ENCODE measurements at places on chromosomes 7 and 10.

DNA sequence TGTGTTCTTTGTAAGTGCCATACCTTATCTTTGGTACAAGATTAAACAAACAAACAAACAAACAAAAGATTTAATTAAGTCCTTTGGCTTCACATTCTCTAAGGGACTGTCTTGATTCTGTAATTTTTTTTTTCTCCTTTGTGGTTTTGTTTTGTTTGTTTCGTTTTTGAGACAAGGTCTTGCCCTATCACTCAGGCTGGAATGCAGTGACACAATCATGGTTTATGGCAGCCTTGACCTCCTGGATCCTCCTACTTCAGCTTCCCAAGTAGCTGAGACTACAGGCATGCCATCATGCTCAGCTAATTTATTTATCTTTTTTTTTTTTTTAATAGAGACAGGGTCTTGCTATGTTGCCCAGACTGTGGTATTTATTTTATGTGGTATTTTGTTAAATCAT, 165.8 kb downstream of the LRRC4 start:
- DNase-seq: no peak

GRCh38 chr10:104100795-104101194, 15.1 kb upstream of the COL17A1 start:
- no peak for DNase-seq

GRCh38 chr7:132125096-132125495, 451.2 kb downstream of the PLXNA4 start:
- DNase-seq: no peak

- no peak for DNase-seq
These were observed 162.6 kb upstream of the AKR1E2 start for GRCh38 chr10:4663162-4663992.

DNA sequence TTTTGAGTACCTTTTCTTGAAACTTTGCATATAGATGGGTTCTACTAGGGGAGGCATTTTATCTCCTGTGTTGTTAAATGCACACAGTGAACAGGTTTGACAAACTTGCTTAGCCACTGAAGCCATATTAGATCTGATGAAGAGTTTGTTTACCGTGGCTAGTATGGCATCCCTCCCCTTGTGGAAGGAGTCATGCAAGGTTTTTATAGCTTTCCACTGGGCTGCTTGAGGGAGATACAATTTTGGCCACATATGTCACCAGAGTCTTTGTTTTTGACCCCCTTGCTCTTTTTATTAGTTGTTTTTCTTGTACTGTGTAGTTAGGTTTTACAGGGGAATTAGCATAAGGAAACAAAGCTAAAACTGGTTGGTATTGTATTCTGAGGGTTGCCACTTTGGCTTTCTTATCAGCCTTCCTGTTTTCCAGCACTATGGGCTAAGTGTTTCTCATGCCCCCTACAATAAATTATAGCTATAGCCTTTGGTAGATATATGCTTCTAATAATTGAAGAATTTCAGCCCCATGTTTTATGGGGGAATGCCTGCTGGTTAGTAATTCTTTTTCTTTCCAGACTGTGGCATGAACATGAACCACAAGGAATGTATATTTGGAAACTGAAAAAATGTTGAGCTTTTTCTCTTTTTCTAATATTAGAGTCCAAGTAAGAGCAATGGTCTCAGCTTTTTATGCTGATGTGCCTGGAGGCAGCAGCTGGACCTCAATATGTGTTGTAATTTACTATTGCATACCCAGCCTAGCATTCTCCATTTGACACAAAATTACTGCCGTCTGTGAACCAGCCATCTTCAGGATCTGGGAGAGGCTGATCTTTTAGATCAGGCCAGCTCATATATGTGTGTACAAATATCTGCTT, 18.4 kb upstream of the STEAP2 start:
- no peak for DNase-seq

DNA sequence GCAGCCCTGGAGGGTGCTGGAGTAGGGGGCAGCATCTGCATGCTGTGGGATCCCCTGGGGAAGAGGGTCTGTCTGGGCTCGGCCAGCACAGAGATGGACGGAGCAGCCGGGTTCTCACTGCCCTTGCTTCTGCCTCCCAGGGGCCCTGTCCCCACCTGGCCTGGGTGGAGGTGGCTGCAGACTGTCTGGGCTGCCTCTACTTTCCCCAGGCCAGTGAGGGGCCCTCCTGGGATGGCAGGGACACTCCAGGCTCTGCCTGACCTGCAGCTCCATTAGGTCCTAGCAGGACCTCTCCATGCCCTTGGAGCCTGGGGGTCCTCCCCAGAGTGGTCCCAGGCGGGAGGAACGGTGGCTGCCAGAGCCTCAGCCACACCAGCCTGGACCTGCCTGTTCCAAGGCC, 63.7 kb downstream of the PWWP2B start:
- DNase-seq: no peak

- DNase-seq: no peak
These were observed 1.1 kb upstream of the GPRIN2 start for GRCh38 chr10:46557319-46558121.

DNA sequence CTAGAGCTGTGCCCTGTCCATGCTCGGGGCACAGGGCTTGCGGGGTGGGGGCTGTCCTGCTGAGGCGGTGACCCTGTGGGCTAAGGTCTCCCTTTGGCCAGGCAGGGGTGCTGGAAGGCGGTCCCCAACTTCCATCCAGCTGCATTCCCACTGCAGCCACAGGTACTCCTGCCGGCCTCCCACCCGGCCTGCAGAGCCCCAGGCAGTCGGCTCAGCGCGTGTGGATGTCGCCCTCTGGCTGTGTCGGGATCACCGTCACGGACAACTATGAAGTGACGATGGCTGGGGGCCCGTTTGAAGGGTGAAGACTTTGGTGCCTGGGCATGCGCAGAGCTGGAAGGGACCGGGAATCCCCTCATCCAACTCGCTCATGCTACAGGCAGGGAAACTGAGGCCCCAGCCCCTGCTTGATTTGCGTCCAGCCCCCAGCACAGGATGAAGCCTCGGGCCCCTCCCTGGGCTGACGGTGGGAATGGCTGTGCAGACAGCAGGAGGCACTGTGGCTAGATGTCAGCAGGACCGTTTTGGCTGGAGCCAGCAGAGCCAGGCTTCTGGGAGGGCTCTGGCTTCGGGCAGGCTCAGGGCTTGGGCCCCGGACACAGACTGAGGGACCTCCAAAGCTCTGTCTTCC, 2.3 kb upstream of the TMEM184A start:
- no peak for DNase-seq

GRCh38 chr7:34155220-34155908, 250.0 kb downstream of the BMPER start:
- no peak for DNase-seq

DNA sequence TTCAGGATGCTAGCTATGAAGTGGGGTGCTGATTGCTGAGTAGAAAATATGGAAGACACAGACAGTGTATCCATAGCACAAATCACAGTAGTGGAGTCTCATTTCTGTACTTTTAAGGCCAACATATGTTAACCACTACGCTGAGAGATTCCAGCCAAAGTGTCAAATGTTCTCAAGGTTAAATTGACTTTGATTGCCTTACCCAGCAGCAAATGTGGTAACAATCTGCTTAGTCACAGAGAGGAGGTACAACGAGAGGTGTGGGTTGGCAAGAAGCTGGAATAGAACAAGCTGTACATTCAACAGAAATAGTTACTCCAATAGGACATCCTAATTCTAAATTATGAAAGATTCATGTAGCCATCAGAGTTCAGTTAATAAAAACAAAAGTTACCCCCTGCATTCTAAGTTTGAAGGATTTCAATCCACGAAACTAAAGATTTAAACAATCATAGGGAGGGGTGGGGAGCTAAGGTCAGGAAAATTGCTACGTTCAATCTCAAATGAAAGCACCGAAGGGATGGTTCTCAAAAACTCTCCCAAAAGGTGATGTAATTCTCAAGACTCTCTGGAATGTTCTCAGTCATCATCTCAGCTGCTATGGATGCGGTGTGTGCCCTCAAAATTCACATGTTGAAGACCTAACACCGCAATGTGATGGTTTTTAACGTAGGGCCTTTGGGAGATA, 137.0 kb downstream of the ETV1 start:
- DNase-seq: no peak

GRCh38 chr7:131276748-131277147, 50.9 kb upstream of the MKLN1 start:
- no peak for DNase-seq

GRCh38 chr7:103632972-103633371, 187.0 kb upstream of the SLC26A5 start:
- DNase-seq: no peak

- DNase-seq: no peak
These were observed 7.3 kb upstream of the ZNF518A start for GRCh38 chr10:96122824-96123223.

DNA sequence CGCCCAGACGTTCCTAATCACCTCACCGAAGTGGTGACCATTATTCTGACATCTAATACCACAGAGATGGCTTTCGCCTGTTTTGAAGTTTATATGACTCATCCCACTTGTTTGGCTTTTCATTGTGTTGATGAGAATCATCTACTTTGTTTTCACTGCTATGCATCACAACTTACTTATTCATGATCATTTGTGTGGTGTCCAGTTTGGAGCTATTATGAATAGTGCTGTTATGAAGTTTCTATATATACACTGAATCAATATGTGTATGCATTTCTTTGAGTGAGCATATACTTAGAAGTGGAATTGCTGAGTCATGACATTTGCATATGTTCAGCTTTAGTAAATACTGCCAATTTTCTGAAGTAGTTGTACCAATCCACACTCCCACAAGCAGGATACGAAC, 38.6 kb upstream of the TNKS2 start:
- no peak for DNase-seq

- no peak for DNase-seq
These were observed 36.5 kb downstream of the CPXM2 start for GRCh38 chr10:123855008-123855684.

DNA sequence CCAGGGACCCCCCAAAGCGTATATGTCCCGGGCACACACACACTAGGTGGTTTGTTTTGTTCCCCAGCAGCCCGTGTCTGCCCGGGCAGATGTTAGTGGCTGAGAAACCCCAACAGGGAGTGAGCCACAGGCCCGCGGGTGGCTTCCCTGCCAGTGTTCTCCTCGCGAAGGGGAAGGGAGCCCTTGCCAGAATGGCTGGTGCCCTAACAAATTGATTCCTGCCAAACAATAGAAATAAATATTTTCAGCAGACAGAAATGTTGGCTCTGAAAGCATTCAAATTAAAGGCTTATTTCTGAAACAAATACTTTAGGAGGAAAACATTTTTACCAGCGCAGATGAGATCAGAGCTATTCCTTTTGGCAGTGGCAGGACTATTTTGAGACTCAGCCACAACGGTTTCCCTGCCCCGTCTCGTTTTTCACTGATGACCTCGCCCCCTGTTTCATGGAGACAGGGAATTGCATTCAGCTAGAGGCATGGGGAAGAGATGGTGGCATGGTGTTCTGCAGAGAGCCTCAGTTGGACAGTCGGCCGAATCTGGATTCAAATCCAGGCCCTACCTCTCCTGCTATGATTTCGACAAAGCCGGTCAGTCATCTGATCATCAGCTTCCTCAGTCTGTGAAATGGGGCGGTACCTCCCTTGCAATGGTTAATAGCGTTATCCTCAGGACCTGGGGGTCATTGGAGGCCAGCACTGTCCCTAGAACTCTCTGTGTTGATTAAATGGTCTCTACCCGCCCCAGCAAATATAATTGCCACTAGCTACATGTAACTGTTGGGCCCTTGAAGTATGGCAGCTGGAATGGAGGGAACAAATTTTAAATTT, 84.5 kb downstream of the CUX1 start:
- DNase-seq: no peak

- DNase-seq: no peak
These were observed 114.0 kb downstream of the TCF7L2 start for GRCh38 chr10:113064039-113064438.

DNA sequence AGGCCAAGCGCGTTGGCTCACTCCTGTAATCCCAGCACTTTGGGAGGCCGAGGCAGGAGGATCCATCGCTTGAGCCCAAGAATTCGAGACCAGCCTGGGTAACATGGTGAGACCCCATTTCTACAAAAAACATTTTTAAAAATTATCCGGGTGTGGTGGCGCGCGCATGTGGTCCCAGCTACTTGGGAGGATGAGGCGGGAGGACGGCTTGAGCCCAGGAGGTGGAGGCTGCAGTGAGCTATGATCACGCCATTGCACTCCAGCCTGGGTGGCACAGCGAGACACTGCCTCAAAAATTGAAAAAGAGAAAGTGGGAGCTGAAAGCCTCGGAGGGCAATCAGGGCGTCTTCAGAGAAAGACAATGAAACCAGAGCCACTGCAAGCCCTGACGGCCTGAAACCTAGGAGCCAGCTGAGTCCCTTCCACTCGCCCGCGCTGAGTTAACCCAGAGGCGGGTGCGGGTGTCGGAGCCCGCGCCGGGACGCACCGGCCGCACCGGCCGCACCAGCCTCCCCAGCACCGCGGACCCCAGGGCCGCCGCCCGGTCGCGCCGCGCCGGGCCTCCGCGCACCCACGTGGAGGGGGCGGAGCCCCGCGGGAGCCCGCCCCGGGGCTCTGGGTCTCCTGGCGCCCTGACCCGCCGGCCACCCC, 22.4 kb downstream of the ZFAND2A start:
- no peak for DNase-seq

- peak; percentile 64 for DNase-seq
These were observed 270.3 kb downstream of the ELFN1 start for GRCh38 chr7:1940402-1940786.

DNA sequence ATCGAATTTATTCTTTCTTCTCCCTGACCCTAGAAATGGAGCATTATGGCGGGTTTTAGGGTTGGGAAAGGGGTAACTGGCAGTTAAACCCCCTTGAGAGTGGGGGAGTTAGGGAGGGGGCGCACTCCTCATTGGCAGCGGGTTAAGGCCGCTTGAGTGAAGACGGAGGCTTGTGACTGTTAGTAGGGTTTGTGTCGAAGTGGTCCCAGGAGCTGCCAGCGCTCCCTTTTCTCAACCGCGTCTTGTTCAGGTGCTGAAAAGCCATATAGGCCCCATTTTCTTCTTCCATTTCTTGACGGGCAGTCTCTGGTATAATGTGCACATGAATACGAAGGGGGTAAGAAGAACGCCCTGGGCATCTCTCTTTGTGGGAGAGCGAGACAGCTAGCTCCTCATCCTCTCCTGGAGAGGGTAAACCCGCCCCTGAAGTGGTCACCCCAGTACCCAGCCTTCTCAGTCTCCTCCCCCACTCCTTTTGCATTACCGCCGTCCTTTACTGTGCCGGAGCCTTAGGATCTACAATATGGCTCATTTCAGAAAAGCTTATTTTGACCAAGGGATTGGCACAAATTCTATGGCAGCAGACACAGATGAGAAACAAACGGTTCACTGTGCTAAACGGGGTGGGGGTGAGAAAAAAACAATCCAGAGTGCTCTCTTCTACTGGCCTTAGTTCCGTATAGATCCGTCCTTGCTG, 836 bp downstream of the KMT2E start:
- peak; percentile 32 for DNase-seq

All from effector CD8-positive, alpha-beta T cell (primary cell).